Caco-2 (cell line): ENCODE measurements at places on chromosomes 7 and 10. TPM values are rescaled to one million over a fixed set of nuclear protein-coding genes. Genes with fewer than 3 reads are reported as not detected.

The DNAJC12 gene
- total RNA-seq, result 1.4 and 2.2 TPM in 2 replicates

The MACROH2A2 gene
- 5.1 and 6.1 TPM in 2 replicates for total RNA-seq

The AKR1C4 gene
- 0.25 and 0.28 TPM in 2 replicates for total RNA-seq

The IQUB gene
- 0.35 and 0.39 TPM in 2 replicates for total RNA-seq

The CAV1 gene
- total RNA-seq, result 4.9 and 6.0 TPM in 2 replicates

The EBLN1 gene
- total RNA-seq, result not detected in 2 replicates

The FEZF1 gene
- total RNA-seq, result not detected in 2 replicates

The TDRD1 gene
- total RNA-seq, result 0.14 TPM in 1 of 2 replicates, not detected in the other

The VIM gene
- 50.4 and 53.7 TPM in 2 replicates for total RNA-seq

The FAM237B gene
- not detected in 2 replicates for total RNA-seq

The CHST15 gene
- 26.1 and 26.7 TPM in 2 replicates for total RNA-seq

The TRPV5 gene
- total RNA-seq, result not detected in 2 replicates

The ZNF487 gene
- total RNA-seq, result 5.0 and 6.5 TPM in 2 replicates

The NPSR1 gene
- not detected in 2 replicates for total RNA-seq

The CFAP69 gene
- 4.8 and 7.4 TPM in 2 replicates for total RNA-seq

The CACNB2 gene
- total RNA-seq, result 0.98 and 1.8 TPM in 2 replicates

The TRIM50 gene
- not detected in 2 replicates for total RNA-seq

The FKBP14 gene
- 17.5 and 20.3 TPM in 2 replicates for total RNA-seq

The HDAC9 gene
- 0.27 and 0.81 TPM in 2 replicates for total RNA-seq

The ZC3HAV1L gene
- 22.1 and 24.6 TPM in 2 replicates for total RNA-seq

The LIPJ gene
- not detected in 2 replicates for total RNA-seq

The MRPS17 gene
- 18.9 and 22.7 TPM in 2 replicates for total RNA-seq

The DPP6 gene
- not detected in 2 replicates for total RNA-seq

The TMEM225B gene
- total RNA-seq, result 0.27 TPM in 1 of 2 replicates, not detected in the other

The IGFBP1 gene
- total RNA-seq, result 0.23 TPM in 1 of 2 replicates, not detected in the other

The ENKUR gene
- total RNA-seq, result 0.72 and 0.77 TPM in 2 replicates

The PPP1R9A gene
- total RNA-seq, result 37.2 and 37.4 TPM in 2 replicates

The PURB gene
- total RNA-seq, result 25.1 and 26.3 TPM in 2 replicates

The PKD1L1 gene
- total RNA-seq, result 0.25 and 0.28 TPM in 2 replicates

The SLC29A4 gene
- 34.6 and 38.4 TPM in 2 replicates for total RNA-seq

The IGF2BP3 gene
- 124 and 127 TPM in 2 replicates for total RNA-seq

The ZP3 gene
- total RNA-seq, result 3.2 and 5.5 TPM in 2 replicates

The GPR141 gene
- not detected in 2 replicates for total RNA-seq

The MRM2 gene
- 48.8 and 49.3 TPM in 2 replicates for total RNA-seq

The MLXIPL gene
- 15.6 and 19.8 TPM in 2 replicates for total RNA-seq

The FBXL13 gene
- 0.37 and 0.43 TPM in 2 replicates for total RNA-seq

The CPA4 gene
- 0.59 and 0.72 TPM in 2 replicates for total RNA-seq

The STAMBPL1 gene
- total RNA-seq, result 0.42 and 0.54 TPM in 2 replicates

The KCNH2 gene
- total RNA-seq, result 0.60 and 0.66 TPM in 2 replicates

The SLC26A5 gene
- 1.1 and 1.5 TPM in 2 replicates for total RNA-seq

The OR13A1 gene
- total RNA-seq, result not detected in 2 replicates

The CYP26C1 gene
- 0.09 and 0.16 TPM in 2 replicates for total RNA-seq

The NEUROG3 gene
- total RNA-seq, result not detected in 2 replicates

The ASL gene
- total RNA-seq, result 54.9 and 64.0 TPM in 2 replicates

The IKZF5 gene
- total RNA-seq, result 10.4 and 11.6 TPM in 2 replicates

The GRIFIN gene
- total RNA-seq, result not detected in 2 replicates

The FAM25C gene
- total RNA-seq, result not detected in 2 replicates

The GOLGA7B gene
- total RNA-seq, result 0.21 and 0.36 TPM in 2 replicates

The TCAF2 gene
- total RNA-seq, result 0.05 TPM in 1 of 2 replicates, not detected in the other

The OR2A42 gene
- not detected in 2 replicates for total RNA-seq

The GBX1 gene
- not detected in 2 replicates for total RNA-seq

The GIMAP1 gene
- not detected in 2 replicates for total RNA-seq
